ENCODE measurements at places on chromosomes 2 and 18.

- DNase-seq = no peak
Measured at GRCh38 chr2:65708086-65708485, 275.7 kb upstream of the SPRED2 start.

GRCh38 chr18:56748698-56749268 is 97.6 kb downstream of the WDR7 start:
- DNase-seq = no peak

- DNase-seq = no peak
Measured at GRCh38 chr2:211903961-211904360, 634.6 kb downstream of the ERBB4 start.

- no peak for DNase-seq
Measured at GRCh38 chr2:39663187-39663930, 2.4 kb upstream of the TMEM178A start.

- DNase-seq = no peak
Measured at GRCh38 chr2:122186761-122187222, 431.3 kb downstream of the TSN start.

DNA sequence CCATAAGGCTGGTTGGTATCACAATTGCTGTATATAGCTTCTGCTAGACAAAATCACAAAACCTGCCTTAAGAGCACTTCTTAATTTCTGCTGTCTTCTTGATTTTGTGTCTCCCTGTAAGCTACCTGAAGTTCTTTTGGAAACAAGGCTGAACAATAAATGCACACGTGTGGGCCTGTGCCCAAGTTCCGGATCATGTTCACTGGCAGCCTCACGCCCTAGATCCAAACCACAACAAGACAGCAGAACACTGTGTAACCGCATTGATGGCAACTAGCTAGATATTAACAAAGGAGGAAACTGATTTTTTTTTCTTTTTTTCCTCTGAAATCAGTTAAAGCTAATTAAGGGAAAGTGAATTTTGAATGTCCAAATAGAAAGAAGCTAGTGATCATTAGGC is 81.5 kb upstream of the LYPD6B start:
- DNase-seq = no peak

DNA sequence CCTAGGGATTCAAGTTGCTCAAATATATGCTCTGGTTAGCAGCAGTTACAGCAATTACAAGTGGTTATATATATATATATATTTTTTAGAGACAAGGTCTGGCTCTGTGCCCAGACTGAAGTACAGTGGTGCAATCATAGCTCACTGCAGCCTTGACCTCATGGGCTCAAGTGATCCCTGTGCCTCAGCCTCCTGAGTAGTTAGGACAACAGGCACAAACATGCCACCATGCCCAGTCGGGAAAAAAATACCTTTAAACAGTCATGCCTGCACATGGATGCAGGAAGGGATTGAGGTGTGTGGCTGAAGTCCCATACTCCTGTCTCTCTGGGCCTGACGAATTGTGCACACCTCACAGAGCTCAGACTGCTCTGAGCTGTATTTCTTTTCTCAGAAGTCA is 19.6 kb upstream of the DNAH7 start:
- no peak for DNase-seq

GRCh38 chr18:12911025-12911928 is 27.2 kb upstream of the PTPN2 start:
- peak; percentile 49 for DNase-seq

GRCh38 chr2:12236136-12236844 is 480.4 kb upstream of the TRIB2 start:
- no peak for DNase-seq

DNA sequence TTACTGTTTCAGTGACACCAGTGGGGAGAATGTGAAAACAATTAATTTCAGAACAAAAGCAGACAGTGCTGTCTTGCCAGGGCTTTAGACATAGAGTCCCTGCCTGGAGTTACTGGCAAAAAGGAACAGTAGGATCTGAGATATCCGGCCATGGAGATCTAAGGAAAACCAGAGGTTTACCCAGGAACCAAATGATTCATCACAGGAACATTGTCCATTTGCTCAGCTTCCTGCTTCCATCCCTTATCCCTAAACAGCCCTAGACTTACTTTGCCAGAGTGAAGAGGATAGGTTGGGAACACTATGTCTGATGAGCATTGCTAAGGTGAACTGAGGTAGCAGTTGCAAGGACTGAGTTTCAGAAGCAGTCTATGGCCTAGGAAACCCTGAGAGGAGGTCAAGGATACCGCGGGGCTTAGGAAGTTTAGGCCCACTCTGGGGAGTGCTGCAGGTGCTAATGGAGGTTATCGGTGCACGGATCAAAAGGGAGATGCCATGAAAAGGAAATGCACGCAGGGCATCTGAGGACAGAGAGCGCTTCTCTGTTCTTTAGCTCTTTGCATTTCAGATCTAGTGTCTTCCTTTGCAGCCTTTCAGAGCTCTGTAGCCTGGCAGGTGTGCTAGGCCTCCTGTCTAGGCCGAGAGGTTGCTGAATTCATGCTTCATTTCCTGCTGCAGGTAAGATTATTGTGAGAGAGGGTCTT is 223.9 kb downstream of the CDCA7 start:
- DNase-seq = no peak

GRCh38 chr2:111633643-111634042 is 250.3 kb downstream of the ANAPC1 start:
- DNase-seq = no peak

GRCh38 chr2:127700527-127701192 is 637 bp upstream of the SFT2D3 start:
- DNase-seq = no peak

Measured in T-helper 2 cell treated with Interferon-gamma antibody and Interleukin-4, amounts not matched to agents 5 μg/mL and 100 μg/mL, for 36 hours (primary cell).